ENCODE measurements at places on chromosomes 4 and X. TPM values are rescaled to one million over a fixed set of nuclear protein-coding genes. Genes with fewer than 3 reads are reported as not detected.

Gene TLR3
- total RNA-seq = 1.7 TPM

Gene RTL3
- total RNA-seq = not detected

Gene F9
- not detected for total RNA-seq

Gene PHEX
- 4.3 TPM for total RNA-seq

Gene ZXDA
- total RNA-seq = 7.0 TPM

Gene PPM1K
- 5.1 TPM for total RNA-seq

Gene AKAP4
- total RNA-seq = not detected

Data from tracheal epithelial cell (primary cell).